IPS DF 6.9 (cell line): ENCODE measurements at places on chromosomes 11 and 22.

GRCh38 chr11:112961751-112962578 lies 745 bp downstream of the NCAM1 start:
- peaks cover 9% of the 10 kb centered on the region; the same call in 1 of the 2 replicates for H3K27me3 ChIP-seq
- DNase-seq, result no peak
- no peaks in the 10 kb centered on the region for H3K36me3 ChIP-seq
- H3K27ac ChIP-seq, result no peak overlapping the region
- H3K4me3 ChIP-seq, result peak overlapping the region; percentile 60; the same call in 1 of the 2 replicates

DNA sequence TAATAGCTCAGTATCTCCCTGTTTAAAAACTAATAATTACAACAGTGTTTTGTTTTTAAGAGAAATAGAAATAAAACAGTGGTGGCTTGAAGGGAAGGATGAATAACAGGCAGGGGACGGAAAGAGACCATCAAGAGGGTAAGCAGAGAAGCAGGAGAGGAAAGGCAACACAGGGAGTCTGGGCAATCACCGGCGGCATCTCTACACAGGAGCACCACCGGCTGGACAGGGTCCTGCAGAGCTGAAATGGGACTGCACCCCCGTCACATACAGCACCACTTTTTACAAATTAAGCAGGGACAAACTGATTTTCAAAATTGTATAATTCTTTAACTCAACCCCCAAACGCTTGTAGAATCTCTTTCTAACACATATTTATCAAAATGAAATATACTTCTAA lies 18.4 kb downstream of the PHF21A start:
- no peaks in the 10 kb centered on the region; the same call in 1 of the 2 replicates for H3K4me1 ChIP-seq
- no peaks in the 10 kb centered on the region for H3K36me3 ChIP-seq

- DNase-seq, result no peak
- H3K36me3 ChIP-seq, result peaks cover 2% of the 10 kb centered on the region; the same call in 1 of the 2 replicates
- H3K27ac ChIP-seq, result no peak overlapping the region
- no peak overlapping the region for H3K4me3 ChIP-seq
Measured at GRCh38 chr22:44931077-44931540, 78.7 kb downstream of the PHF21B start.

GRCh38 chr11:43418197-43418596 lies 59.5 kb downstream of the TTC17 start:
- no peaks in the 10 kb centered on the region for H3K4me1 ChIP-seq
- DNase-seq, result no peak
- no peaks in the 10 kb centered on the region; the same call in 1 of the 2 replicates for H3K36me3 ChIP-seq
- H3K27me3 ChIP-seq, result no peaks in the 10 kb centered on the region
- H3K27ac ChIP-seq, result no peak overlapping the region
- no peak overlapping the region for H3K4me3 ChIP-seq

GRCh38 chr22:22939588-22940368 lies 52.2 kb downstream of the IGLL5 start:
- H3K4me1 ChIP-seq, result no peaks in the 10 kb centered on the region
- H3K36me3 ChIP-seq, result no peaks in the 10 kb centered on the region
- DNase-seq, result no peak
- no peak overlapping the region for H3K27ac ChIP-seq

DNA sequence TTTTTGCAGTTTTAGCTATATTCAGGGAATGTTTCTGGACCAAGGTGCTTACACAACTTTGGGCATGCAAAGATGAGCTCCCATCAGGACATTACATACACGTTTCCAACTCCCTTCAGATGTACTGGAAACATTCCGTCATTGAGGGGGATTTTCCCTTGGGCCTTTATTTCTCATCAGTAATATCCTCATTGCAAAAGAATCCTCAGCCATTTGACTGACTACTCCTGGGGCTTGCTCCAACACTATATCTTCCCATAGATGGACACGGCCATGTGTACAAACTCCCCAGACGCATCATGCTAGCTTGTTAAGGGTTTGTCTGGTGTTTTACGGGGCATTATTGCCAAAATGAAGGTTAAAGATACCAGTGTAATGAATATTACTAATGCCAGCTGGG lies 59.3 kb upstream of the NUP160 start:
- no peaks in the 10 kb centered on the region for H3K27me3 ChIP-seq
- no peak for DNase-seq
- no peak overlapping the region for H3K4me3 ChIP-seq
